Tibial nerve (tissue), 4 donors: ENCODE measurements at places on chromosomes 11 and 22.

DNA sequence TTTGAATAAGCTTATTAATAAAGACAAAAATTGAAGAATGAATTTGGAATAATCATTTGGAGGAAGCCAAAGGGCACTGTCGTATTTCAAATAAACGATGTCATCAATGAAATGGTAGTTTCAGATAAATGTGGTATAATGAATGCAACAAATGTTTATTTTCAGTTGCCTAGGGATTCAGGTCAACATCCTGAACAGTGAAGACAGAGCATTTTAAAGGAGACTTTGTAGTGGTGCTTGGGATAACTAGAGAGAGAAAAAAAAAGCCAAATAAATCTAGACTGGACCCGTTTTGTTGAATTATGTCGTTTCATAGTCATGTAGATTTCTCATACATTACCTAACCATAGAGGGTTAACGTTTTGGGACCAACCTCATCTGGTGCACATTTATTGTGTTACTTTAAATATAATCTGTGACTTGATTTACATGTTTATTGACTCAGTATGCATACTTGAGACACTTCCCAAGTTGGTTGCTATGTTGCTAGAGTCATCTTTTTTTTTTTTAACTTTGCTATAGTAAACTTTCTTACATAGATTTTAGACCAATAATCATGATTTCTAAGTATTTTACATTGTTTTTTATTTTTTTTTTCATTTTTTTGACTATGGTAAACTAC lies 111.1 kb downstream of the NCAM1 start:
- DNase-seq: no peak

GRCh38 chr22:24305260-24305692 lies 34.6 kb downstream of the SPECC1L start:
- no peak for DNase-seq

GRCh38 chr22:21815958-21816357 lies 51.5 kb downstream of the MAPK1 start:
- no peak for DNase-seq

DNA sequence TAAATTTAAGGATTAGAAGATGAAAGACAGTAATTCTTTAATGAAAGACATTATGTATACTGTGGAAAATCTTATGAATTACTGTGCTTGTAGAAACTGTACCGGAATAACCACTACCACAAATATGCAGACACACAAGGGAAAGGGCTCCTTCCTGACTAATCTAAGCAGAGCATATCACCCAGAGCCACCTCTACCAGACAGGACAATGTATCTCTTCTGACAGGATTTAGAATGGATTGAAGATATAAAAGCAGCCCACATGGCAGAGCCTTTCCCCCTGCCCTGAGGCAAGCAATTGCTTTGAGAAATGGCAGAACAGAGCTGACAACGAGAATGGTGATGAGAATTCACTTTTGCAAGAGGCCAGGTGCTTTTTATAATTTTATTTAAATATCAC lies 144.1 kb downstream of the NOX4 start:
- DNase-seq: no peak

GRCh38 chr22:39486951-39487825 lies 14.9 kb upstream of the MIEF1 start:
- no peak for DNase-seq

GRCh38 chr11:122852074-122852795 lies 13.9 kb downstream of the CRTAM start:
- no peak for DNase-seq
